ENCODE measurements at places on chromosomes 2 and 18. TPM values are rescaled to one million over a fixed set of nuclear protein-coding genes. Genes with fewer than 3 reads are reported as not detected.

DNA sequence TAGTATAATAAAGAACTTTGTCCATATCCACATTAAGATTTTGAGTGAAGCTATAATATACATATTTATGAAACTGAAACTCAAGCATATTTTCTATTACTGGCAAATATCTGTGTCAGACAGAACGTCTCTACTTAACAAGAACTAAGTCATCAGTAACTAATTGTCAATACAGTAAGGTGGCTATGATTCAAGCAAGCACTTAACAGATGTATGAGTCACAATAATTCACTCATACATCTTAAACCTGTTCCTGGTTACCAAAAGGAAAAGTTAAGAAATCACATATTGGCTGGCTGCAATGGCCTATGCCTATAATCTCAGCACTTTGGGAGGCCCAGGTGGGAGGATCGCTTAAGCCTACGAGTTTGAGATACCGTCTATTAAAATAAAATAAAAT, 96.0 kb downstream of the SOS1 start:
- no peak for DNase-seq

GRCh38 chr2:13193900-13194299, 477.2 kb downstream of the TRIB2 start:
- no peak for DNase-seq

FAM110C gene
- 0.72 TPM for total RNA-seq

STAT4 gene
- total RNA-seq, result 79.5 TPM

TNFRSF11A gene
- total RNA-seq, result 4.6 TPM

Measured in T-cell (primary cell).